ENCODE measurements at places on chromosomes 2 and 18. TPM values are rescaled to one million over a fixed set of nuclear protein-coding genes. Genes with fewer than 3 reads are reported as not detected.

- no peaks in the 10 kb centered on the region for H3K4me1 ChIP-seq
- H3K27ac ChIP-seq, result no peak overlapping the region
- H3K36me3 ChIP-seq, result no peaks in the 10 kb centered on the region
- no peaks in the 10 kb centered on the region for H3K27me3 ChIP-seq
- H3K4me3 ChIP-seq, result no peak overlapping the region
Observed at GRCh38 chr18:51480407-51481261, 283.2 kb upstream of the MEX3C start.

DNA sequence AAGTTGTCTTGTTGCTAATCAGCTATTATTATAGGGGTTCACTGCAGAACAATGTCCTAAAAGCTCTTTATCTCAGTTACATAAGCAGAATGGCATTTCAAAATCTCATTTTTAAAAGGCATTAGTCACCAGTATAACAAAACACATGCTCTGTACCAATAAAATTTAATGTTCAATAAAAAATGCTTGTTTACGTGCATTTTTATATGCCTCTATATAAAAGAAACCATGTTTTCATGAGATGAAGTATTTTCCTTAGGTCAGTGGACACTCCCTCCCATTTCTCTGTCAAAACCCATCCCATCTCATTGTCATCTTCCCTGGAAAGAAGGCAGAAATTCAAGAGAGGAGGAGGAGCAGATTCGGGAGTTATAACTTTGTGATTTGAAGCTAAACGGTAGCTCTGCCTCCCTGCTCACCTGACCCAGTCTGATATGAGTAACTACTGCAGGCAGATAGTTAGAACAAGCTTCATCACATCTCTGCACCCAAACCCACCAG, 231.9 kb upstream of the SIX2 start:
- no peaks in the 10 kb centered on the region for H3K36me3 ChIP-seq
- no peak for DNase-seq
- H3K4me1 ChIP-seq, result peaks cover 47% of the 10 kb centered on the region

- no peaks in the 10 kb centered on the region for H3K27me3 ChIP-seq
- H3K4me3 ChIP-seq, result no peak overlapping the region
- no peak for DNase-seq
- H3K27ac ChIP-seq, result no peak overlapping the region
- no peaks in the 10 kb centered on the region for H3K36me3 ChIP-seq
Observed at GRCh38 chr2:196201229-196202009, 30.0 kb upstream of the STK17B start.

DNA sequence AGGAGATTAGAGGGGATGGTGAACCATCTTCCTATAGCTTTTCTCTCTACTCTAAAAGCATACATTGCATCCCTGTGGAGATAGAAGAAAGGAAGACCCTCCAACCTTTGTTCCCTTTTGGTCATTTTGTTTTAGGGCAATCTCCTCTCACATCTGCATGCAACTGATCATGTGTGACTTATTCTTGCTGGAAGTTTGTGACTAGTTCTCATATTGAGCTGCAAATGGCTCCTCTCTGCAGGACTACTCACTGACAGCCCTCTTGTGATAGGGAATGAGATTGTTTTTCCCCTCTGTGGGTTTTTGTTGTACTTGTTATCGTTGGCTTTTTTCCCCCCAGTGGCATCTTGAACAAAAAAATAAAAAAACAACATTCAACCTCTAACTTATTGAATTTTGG, 416.0 kb upstream of the CNTNAP5 start:
- no peak overlapping the region for H3K4me3 ChIP-seq
- no peak overlapping the region for H3K27ac ChIP-seq
- H3K4me1 ChIP-seq, result no peaks in the 10 kb centered on the region
- H3K27me3 ChIP-seq, result no peaks in the 10 kb centered on the region

Gene CYTIP
- 4.5 TPM for total RNA-seq

All from thoracic aorta (tissue), 2 donors.